ENCODE measurements at places on chromosomes 11 and 22.

GRCh38 chr22:17710023-17710422, 64.2 kb downstream of the BID start:
- DNase-seq, result no peak

DNA sequence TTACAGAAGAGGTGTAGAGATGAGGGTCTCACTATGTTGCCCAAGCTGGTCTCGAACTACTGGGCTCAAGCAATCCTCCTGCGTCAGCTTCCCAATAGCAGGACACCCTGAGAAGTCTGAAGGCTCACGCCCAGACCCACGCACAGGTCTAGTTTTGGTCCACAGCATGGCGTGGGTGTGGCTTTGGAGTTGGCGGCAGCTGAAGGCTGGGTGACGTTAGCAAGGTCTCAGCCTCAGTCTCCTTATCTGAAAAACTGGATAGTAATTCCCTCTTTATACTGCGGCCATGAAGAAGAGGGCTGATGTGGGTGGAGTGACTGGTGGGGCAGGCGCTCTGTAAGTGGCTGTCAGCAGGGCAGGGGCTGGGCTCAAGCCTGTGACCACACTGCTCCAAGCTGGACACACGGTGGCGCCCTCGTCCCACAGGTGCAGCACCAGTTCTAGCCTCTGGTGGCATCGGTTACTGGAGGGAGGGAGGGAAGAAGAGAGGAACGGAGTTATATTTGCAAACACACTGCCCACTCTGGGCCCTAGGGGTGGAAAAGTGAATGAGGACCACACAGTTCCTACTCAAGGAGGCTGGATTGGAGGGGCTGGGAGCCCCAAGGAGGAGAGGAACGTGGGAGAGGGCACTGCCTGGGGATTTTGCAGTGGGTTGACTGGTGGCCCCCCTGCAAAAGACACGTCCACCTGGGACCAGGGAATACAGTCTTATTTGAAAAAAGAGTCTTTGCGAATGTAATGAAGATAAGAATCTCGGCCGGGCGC, 19.6 kb upstream of the CARD10 start:
- peak; percentile 92 for DNase-seq

DNA sequence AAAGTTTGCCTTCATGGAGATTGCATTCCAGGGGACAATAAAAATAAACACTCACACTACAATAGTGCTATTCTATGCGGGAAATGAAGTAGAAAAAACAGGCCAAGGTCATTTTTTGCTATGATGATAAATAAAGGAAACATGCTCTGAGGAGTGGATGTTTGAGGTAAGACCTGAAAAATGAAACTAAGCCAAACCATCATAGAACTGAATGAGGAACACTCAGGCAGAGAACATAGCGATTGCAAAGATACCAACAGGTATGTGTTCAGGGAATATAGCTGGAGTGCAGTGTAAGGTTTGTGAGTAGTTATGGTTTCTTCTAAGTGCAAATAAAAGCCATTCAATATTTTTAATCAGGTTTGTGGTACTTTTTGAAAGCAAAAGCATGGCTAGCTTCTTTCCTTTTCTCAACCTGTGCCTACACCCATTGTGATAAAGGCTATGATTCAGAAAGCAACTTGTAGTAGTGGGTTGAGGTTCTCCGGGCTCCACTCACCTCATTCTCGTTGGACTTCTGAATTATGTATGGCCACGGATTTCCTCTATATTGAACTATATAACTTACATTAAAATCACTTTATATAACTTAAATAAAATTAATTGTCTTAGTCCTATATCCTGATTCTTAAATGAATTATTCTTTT, 278.2 kb upstream of the CHORDC1 start:
- no peak for DNase-seq

DNA sequence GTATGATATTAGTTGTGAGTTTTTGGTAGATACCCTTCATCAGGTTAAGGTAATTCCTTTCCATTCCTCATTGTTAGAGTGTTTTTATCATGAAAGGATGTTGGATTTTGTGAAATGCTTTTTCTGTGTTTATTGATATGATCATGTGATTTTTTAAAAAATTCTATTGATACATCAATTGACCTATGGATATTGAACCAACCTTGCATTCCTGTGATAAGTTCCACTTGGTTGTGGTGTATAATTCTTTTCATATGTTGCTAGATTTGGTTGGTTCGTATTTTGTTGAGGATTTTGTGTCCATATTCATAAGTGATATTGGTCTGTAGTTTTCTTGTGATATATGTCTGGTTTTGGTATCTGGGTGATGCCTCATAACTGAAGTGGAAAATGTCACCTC, 6.7 kb downstream of the ANKRD13D start:
- no peak for DNase-seq

GRCh38 chr11:69215216-69215615, 59.5 kb downstream of the SMIM38 start:
- DNase-seq, result no peak

DNA sequence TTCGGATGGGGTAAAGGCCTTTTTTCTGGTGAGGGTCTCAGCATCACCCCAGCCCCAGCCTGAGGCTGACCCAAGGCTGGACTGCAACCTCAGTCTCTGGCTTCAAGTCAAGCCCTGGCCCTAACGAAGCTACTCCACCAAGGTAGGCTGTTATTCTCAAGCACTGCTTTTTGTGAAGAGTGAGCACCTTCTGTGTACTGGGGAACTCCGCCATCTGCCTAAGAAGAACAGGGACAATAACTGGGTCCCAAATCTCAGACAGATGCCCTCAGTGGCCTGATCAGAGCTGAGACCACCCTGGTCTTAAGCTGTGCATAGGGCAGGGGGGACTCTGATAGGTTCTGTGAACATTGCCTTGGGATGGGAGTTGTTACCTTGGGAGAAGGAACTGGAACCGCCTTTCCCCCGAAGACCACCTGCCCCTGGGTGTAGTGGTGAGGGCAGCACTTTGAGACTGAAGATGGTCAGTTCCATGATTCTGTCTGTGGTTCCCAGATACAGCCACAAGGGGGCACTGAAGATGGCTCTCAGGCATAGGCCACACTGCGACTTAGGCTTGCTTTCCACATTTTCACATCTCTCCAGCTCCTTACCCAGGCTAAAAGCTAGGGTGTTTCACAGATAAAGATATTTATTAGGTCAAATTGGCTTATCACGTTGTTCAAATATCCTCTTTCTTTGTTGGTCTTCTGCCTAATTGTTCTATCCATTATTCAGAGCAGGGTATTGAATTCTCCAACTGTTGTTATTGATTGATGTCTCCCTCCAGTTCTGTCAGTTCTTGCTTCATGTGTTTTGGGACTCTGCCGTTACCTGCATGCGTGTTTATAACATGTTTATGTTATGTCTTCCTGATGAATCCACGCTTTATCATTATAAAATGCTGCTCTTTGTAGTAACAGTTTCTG, 11.8 kb upstream of the UVRAG start:
- peak; percentile 82 for DNase-seq

- no peak for DNase-seq
Measured at GRCh38 chr11:134512061-134512460, 100.0 kb upstream of the B3GAT1 start.

GRCh38 chr22:22099194-22099486, 116.6 kb upstream of the TOP3B start:
- no peak for DNase-seq

All from activated T-cell treated with anti-CD3 and anti-CD28 coated beads, Interleukin-2, amount 50 U/mL, for 48 hours (primary cell).